Smooth muscle cell of bladder (primary cell): ENCODE measurements at places on chromosomes 2 and 18. TPM values are rescaled to one million over a fixed set of nuclear protein-coding genes. Genes with fewer than 3 reads are reported as not detected.

The GPC1 gene
- total RNA-seq: 52.1 and 57.9 TPM in 2 replicates

The CD207 gene
- not detected in 2 replicates for total RNA-seq

The ANKRD62 gene
- not detected in 2 replicates for total RNA-seq

The SLC19A3 gene
- 1.0 and 2.1 TPM in 2 replicates for total RNA-seq

The DUSP19 gene
- total RNA-seq: 3.4 and 3.8 TPM in 2 replicates

The SLC4A3 gene
- total RNA-seq: 2.0 and 2.1 TPM in 2 replicates

The GALR1 gene
- not detected in 2 replicates for total RNA-seq
